SIG-M5 (cell line): ENCODE measurements at places on chromosomes 5 and 9.

GRCh38 chr5:59673438-59674058 lies 220.0 kb downstream of the PDE4D start:
- no peak for DNase-seq

GRCh38 chr5:76737846-76738245 lies 21.9 kb downstream of the F2R start:
- no peak for DNase-seq

DNA sequence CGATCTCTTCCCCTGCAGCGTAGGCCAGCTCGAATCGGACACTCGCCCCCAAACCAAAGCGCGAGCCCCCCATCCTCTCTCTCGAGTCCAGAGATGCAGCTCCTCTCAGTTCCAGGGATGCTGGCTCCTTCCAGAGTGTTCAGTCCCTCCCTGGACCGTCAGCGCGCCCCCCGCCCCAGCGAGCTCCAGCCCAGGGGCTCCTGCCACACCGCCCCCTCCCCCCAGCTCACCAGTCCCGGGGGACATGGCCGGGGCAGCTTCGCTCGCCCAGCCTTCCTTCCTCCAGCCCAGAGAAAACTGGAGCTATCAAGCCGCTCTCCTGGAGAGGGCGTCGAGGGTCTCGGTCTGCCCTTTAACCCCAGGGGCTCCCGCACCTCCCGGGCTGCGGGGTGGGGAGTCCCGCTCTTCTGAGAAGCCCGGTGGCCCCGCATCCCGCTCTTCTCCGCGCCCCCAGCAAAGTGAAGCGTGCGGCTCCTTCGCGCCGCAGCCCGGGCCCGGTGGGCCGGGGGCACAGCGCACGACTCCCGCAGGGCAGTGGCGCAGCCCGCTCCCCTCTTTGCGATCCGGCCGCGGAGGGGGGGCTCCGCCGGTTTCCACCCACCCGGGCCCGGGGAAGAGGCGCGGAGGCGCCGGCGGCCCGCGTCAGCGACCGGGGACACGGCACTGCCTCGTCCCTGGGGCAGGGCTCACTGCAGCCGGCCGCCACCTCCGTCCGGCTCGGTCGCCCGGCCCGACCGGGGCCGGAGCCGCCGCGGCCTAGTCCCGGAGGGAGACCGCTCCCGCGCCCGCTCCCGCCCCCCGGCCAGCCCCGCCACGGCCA lies 587 bp downstream of the MIER3 start:
- DNase-seq, result no peak

DNA sequence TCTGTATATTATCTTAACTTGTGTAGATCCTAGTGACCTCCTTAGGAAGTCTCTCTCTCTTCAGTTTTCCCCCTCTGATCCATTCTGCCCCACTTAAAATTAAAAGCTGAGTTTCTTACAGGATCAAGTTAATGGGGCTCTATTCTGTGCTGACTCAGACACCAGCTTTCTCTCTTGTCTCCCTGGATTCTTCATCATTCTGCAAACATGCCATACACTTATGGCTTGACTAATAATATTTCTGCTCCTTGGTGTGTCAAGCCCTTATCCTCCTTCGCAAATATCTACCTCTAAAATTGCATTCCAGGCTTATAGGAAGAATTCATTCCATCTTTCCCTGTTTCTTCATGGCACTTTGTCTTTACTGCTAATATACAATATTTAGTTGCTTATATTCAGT lies 18.1 kb downstream of the LRRC70 start:
- no peak for DNase-seq

DNA sequence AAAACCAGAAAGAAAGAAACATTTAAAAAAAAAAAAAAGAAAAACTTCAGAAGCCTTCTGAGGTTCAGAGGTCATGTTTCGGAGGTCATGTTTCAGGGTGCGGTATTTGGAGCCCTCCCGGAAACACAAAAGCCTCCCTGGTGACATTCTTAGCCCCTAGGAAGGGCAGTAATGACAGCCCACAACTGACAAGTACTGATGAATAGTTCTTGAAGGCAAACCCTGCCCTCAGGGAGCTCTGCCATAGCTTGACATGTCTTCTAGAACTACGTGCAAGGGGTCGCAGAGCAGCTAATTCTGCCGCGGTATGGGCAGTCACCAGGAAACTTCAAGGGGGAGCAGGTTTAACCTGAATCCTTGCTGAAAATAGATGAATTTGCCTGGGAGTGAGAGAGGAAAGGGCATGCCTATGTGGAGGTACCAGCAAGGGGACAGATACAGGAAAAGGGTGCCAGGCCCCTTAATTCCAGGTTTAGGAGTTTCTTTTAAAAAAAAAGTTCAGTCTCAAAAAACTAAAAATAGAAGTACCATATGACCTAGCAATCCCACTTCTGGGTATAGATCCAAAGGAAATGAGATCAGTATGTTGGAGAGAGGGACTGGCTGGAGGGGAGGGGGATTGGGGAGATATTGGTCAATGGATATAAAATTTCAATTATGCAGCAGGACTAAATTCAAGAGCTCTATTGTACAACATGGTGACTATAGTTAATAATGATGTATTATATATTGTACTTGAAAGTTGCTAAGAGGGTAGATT lies 98.4 kb downstream of the C9orf152 start:
- DNase-seq, result no peak

- DNase-seq, result no peak
These were observed 80.2 kb upstream of the IL12B start for GRCh38 chr5:159410480-159410879.

DNA sequence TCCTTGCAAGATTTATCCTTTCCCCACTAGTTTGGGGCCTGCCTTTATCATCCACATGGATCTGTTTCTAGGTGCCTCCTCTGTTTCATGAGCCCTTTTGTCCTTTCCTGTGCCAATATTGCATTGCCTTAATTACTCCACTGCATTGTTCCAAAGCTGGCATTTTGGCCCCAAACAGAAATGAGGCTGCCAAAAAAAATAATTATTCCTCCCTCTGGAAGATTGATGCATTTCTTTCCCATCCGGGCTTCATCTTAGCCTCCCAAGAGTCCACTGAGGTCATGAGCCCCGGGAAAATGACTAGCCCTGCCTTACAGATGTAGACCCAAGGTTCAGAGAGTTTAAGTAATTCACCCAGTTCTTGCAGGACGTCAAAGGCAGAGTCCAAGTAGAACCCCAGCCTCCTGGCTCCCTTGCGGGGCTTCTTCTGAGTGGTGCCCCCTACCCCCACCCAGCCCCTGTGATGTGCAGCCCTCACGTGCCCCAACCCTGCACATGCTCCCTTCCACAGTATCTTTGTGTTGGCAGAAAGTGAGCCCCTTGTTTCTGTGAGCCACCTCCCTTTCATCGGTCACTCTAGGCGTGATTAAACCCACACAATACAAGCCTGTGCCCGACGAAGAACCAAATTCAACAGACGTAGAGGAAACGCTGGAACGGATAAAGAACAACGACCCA lies 62.1 kb downstream of the TMOD1 start:
- no peak for DNase-seq
